ENCODE measurements at places on chromosomes 1 and 21. TPM values are rescaled to one million over a fixed set of nuclear protein-coding genes. Genes with fewer than 3 reads are reported as not detected.
A peak's percentile ranks its signal among the peaks of the same experiment; 100 is the strongest.

DNA sequence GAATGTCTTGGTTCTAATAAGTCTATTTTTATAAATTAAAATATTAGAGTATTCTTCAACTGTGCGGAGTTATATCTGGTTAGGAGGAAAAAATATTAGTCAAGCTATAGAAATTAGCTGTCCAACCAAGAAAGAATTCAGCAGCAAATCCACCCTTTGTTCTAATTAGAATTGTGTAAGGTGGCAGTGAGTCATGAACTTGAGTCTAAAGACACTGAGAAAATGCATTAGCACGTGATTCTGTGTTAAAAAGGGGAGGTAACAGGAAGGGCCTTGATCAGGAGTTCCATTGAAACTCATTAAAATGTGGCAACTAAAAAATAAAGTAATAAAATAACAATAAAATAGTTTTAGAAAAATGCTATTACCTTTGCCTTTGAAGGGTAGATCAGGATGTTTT is 398.2 kb upstream of the RGS18 start:
- no peak for DNase-seq

Gene DENND1B
- total RNA-seq = 6.1 TPM

DNA sequence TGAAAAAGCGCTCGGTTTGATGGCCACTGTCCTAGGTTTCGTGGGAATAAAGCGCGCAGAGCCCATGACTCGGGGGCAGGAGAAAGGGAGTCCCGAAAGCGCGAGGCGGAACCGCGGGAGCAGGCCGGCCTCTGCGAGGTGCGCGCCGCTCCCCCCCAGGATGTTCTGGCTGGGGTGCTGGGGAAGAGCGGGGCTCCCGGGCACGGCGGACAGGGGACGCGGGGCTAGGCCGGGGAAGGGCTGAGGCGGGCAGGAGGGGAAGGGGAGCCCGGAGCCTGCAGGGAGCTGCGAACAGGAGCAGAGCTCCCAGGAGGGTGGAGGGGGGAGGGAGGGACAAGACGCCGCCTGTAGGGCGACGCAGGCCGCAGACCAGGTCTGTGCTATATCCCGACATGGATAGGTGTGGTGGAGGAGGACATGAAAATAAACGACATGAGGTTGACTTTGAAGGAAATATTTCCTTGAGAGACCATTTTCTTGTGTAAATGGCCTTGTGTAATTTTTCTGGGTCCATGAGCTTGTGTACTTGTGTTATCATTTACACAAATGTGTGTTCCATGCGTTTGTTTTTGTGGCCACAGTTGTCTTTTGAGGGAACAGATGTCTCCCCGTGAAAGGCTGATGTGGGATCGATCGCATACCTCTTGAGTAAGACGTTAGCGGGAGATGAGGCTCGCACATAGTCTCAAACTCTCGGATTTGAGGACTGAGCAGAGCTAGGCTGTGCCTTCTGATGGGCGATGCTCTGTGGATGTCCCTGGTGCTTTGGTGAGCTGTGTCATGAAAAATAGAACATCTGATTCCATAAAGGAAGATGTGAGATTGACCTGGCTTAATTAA is 1.3 kb downstream of the PCNT start:
- peak; percentile 81 for DNase-seq

Gene KRTAP12-1
- total RNA-seq = not detected

DNA sequence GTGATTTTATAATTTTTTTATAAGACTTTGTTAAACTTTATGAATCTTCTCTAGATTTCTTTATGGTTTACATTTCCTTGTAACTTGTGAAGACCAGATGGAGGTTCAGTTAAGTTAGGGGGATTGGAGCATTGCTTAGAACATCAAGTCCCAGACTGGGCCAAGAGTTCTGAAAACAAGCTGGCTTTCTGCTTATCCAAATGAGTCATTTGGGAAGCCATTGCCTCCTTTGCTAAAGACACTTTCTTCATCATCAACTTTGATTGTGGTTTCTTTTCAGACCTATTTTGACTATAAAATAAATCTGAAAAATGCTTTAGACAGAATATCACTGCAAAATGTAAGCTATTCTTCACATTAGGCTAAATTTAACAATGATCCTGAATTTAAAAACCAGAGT is 446.8 kb downstream of the USP25 start:
- DNase-seq = no peak

GRCh38 chr1:5914676-5915365 is 77.4 kb downstream of the NPHP4 start:
- DNase-seq = no peak

- peak; percentile 66 for DNase-seq
Measured at GRCh38 chr1:30342535-30343141, 380.7 kb downstream of the MATN1 start.

GRCh38 chr1:156260896-156261295 is 13.0 kb upstream of the PAQR6 start:
- no peak for DNase-seq

DNA sequence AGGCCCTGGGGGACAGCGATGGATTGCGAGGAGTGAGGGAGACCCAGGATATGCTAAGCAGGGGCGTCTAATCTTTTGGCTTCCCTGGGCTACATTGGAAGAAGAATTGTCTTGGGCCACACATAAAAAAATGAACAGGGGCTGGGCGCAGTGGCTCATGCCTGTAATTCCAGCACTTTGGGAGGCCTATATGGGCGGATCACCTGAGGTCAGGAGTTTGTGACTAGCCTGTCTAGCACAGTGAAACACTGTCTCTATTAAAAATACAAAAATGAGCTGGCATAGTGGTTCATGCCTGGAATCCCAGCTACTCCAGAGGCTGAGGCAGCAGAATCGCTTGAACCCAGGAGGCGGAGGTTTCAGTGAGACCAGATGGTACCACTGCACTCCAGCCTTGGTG is 10.8 kb upstream of the PRAMEF12 start:
- DNase-seq = no peak

GRCh38 chr21:36908260-36908908 is 58.1 kb downstream of the HLCS start:
- no peak for DNase-seq

DNA sequence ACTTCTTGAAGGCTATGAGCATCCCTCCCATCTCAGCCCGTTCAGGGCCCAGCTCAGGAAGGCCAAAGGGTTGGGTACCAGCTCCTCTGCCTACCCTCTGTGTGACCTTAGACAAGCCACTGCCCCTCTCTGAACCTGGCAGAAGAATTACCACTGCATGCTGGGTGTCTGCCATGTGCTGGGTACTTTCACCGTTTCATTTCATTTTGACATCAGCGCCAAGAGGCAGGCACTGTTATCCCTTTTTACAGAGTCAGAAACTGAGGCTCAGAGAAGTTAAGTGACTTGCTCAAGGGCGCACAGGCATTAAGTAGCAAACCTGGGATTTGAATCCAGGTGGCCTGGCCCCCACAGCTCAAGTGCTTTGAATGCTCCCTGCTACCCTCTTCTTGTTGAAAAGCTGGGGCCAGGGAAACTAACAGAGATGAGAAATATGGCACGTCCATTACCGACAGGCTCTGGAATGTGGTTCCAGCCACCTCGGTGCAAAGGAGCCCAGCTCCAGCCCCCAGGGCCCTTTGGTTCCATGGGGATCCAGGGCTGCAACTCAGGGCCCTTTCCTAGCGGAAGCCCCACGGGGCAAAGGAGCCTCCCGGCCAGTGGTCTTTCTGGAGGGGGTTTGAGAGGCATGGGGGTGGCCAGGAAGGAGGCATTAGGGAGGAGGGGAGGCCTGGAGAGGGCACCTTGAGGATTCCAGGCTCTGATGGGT is 6.5 kb downstream of the TMEM82 start:
- no peak for DNase-seq

DNA sequence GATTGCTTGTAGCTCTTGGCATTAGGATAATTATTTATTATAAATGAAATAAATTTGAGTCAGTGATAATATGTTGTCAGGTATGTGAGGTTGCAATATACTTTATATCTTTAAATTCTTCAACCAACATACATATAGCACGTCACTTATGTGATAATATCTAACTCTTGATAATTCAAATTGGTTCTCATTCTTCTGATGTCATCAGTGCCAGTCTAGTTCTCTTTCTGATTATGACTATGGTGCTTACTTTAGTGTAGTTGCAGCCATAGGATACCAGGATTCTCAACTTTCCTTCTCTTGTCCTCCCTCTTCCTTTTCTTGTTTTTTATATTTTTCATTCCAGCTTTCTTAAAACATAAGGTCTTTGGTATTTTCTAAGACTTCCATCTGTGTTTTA is 34.8 kb upstream of the ATP6V1G3 start:
- DNase-seq = no peak

DNA sequence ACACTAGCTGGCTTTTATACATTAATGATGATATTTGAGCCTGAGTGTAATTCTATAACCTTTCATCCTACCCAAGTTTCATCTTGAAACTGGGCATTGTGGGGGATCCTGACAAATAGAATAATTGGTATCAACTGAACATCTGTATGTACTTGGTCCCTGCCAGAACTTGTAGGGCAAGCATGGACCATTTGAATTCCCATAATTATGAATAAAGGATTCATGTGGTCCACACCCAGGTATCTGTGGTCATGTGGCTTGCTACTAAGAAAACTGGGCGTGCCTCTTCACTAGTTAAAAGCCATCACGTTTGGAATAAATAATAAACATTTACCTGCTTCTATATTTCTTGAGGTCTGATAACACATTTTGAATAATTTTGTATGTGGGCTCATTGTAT is 20.6 kb upstream of the VTCN1 start:
- DNase-seq = no peak

All from GM23338 (cell line).